Stimulated activated CD4-positive, alpha-beta T cell treated with anti-CD3 and anti-CD28 coated beads, Interleukin-4, amount 100 ng/mL, for 48 hours (primary cell): ENCODE measurements at places on chromosomes 13 and 19.
A peak's percentile ranks its signal among the peaks of the same experiment; 100 is the strongest.

DNA sequence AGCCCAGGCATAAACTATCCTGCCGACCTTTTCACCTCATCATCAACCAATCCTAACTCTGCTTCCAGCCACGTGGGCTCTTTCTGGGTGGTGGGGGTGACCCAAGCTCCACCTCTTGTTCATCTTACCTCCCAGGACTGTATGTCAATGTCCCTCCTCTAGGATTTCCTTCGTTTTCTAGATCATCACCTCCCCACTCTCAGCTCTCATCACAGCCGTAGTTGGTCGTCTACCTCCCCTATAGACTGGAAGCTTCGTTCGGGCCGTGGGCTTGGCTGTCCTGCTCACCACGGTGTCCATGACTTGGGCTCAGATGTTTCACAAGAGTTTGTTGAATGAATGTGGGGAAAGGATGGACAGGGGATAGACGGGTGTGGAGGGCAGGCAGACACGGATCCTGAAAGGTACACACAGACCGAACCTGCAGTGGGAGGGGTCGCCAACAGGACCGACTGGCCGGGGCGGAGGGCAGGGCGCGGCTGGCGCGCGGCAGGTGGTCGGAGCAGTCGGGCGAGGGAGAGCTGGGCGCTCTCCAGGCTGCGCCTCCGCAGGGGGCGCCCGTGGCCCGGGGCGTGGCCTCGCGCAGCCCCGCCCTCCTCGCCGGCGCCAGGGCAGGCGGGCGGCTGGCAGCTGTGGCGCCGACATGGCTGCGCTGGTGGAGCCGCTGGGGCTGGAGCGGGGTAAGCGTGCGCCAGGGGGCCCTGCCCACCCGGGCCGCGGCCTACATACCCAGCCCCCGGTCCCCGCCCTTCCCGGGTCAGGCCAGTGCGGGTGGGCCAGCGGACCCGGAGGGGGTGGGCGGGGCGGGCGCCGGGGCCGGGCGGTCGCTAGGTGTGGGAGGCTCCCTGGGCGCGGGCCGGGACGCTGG, at the start of gene LIN7B:
LIN7B (plus strand) TSS at position 609 of the 868 bp plus-strand sequence; CDS start at position 644, 35 bp downstream.
- DNase-seq = peak; percentile 56

GRCh38 chr19:29578349-29578748, 27.7 kb upstream of the POP4 start:
- no peak for DNase-seq

GRCh38 chr13:110457361-110457760, 104.2 kb downstream of the RAB20 start:
- no peak for DNase-seq

- DNase-seq = peak; percentile 83
Measured at GRCh38 chr19:37655689-37656371, 565 bp upstream of the ZFP30 start.

DNA sequence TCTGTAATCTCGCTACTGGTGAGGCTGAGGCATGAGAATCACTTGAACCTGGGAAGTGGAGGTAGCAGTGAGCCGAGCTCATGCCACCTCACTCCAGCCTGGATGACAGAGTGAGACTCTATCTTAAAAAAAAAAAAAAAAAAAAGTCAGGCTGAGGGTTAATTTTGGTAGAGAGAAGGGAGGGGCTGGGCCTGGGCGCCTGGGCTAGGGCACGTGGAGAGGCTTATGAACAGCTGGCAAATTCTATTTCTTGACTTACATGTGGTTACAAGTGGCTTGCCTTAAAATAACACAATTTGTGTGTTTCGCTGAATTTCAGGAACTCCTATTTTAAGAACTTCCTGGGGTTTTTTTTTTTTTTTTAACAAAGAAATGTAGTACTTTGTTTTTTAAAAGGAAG, 47.6 kb upstream of the MAP3K10 start:
- DNase-seq = no peak

- DNase-seq = no peak
Measured at GRCh38 chr19:4053423-4054324, 13.0 kb downstream of the ZBTB7A start.

- DNase-seq = no peak
Measured at GRCh38 chr13:71338070-71338469, 528.9 kb downstream of the DACH1 start.

DNA sequence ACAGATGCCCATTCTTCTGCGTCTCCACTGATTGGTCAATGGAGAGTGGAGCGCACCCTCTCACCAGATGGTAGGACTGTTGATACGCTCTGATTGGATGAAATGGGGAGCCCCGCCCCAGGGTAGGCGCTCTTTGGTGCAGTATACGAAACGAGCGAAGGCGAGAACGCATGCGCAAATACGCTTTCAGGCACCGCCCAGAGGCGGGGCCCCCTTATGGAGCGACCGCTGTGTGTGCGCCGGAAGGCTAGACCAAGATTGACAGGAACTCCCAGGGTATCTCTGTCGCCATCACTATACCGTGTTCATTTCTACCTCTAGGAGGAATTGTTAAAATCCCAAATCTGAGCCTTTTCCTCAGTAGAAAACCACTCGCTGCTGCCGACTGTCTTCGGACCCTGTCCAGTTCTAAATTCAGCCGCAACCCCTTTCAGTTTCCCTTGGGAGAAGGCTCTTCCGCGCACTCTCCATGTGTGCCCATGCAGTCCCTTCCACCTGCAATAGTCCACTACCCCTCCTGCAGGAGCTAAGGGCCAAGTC, 720 bp upstream of the HNRNPL start:
- no peak for DNase-seq

- DNase-seq = no peak
Measured at GRCh38 chr13:48885027-48885395, 90.7 kb upstream of the FNDC3A start.

- DNase-seq = no peak
Measured at GRCh38 chr13:22031702-22032286, 360.9 kb downstream of the FGF9 start.

DNA sequence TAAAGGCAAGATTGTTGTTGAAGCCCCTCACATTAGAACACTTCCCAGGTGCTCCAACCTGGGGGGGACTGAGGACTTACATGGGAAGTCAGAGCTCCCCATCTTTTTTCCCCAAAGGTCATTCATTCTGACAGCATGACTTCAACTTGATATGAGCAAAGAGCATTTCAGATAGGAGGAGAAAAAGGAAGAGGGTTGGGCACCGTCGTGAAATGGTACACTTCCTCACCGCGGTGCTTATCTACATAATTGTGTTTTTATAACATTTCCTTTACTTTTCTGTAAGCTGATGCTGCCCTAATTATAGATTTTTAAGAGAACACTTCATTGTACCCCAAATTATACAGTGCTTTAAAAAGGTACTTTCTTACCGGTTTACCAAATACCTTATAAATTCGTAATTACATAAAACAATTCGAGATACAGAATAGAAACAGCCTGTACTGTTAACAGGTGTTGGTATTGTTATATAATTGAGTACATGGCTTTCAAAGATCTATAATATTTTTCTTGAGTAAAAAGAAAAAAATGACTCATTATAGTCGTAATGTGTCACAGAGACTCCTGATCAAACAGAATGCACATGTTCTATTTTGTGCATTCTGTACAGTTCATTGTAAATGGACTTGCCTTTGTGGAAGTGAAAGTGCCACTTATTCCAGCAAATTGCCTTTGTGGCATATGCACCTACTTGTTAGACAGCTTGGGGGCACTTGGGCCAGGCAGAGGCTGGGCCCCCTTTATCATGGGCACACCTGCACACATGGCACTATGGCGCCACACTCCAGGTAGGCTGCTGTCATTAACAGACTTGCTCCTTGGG, 81.8 kb downstream of the GGACT start:
- DNase-seq = no peak

- DNase-seq = no peak
Measured at GRCh38 chr19:16249826-16250404, 52.2 kb downstream of the AP1M1 start.

- no peak for DNase-seq
Measured at GRCh38 chr13:46124531-46124966, 19.7 kb upstream of the CPB2 start.

- DNase-seq = no peak
Measured at GRCh38 chr13:43920965-43921674, 41.4 kb downstream of the LACC1 start.

- no peak for DNase-seq
Measured at GRCh38 chr13:27833206-27833605, 40.9 kb downstream of the GSX1 start.

GRCh38 chr13:81116461-81117282, 775.7 kb upstream of the SPRY2 start:
- no peak for DNase-seq

DNA sequence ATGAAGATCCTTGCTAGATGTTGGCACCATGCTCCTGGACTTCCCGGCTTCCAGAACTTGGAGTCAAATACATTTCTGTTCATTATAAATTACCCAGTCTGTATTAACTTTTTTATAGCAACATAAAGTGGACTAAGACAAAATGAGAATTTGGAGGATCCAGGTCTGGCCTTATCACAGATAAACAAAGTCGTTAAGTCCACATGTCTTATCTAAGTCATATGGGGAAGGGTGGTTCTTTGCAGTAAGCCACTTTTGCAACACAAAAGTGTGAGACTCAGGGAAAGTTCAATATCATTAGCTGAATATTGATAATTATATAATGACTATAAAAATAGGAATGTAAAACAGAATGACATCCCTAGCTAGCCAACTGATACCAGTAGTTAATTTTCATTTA, 91.6 kb upstream of the SIAH3 start:
- DNase-seq = no peak

- no peak for DNase-seq
Measured at GRCh38 chr19:33263325-33264023, 37.8 kb upstream of the SLC7A10 start.

DNA sequence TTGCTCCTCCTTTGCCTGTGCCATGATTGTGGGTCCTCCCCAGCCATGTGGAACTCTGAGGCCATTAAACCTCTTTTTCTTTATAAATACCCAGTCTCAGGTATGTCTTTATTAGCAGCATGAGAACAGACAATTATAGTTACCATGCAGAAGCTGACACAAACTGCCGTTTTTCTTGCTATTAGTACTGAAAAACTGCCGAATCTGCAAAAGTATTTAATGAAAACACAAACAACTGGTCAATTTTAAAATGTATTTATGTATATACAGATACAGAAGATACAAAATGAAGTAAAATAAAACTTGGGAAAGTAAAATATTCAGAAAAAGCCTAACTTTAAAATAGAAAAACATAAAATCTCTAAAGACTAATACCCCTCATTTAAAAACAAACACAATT, 206.3 kb downstream of the DIAPH3 start:
- DNase-seq = no peak

DNA sequence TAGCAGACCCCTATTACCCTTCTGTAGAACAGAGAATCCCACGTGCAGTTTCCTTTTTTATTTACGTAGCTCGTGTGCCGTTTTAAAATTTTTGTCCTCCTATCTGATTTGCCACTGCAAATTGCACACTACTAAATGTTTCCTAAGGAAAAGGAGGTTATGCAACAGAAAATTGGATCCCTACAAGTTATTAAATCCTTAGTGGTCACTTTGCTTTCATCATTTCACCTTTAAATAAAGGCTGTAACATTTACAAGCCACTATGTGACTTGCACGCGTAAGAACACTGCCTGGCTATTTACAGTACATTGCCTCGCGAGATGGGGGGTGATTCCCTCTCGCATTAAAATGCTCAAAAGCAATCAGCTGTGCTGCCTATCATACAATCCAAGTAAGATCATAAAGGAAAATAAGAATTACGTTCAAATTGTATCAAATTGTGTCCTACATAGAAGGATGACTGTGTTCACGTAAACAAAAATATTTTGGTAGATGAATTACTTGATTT, 525.6 kb downstream of the SUCLA2 start:
- no peak for DNase-seq

DNA sequence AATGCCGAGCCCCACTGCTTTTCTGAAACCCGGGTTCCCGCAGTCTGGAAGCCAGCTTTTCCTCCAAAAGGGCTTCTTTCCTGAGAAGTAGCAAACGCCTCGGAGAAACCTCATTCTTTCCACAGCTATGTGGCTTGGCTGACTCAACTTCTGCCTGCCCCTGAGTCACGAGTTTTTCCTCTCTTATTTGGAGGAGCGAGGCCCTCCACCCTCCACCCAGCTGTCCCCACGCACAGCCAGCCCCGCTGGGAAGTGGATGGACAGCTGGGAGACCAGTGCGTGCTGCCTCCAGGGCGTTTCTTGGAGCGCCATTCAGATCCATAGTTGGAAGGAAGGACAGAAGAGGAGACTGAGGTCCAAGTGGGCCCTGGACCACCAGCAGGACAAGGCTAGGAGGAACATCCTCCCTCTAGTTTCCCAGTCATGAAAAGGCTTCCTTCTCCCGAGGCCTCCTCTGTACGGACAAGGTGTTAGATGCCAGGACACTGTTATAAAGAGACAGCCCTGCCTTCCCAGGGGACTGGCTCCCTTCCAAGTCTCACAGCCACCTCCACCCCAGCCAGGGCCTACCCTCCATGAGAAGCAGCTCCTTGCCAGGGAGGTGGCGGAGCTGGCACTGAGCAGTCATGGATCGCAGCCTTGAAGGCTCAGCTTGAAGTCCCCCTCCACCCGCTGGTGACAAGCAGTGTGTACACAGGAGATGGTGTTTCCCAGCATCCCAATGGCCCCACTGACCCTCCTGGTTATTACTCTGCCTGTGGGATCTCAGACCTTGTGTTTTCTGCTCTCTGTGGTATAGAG, 2.5 kb upstream of the PLEKHF1 start:
- no peak for DNase-seq

- DNase-seq = no peak
Measured at GRCh38 chr13:105048677-105049076, 1486.8 kb downstream of the EFNB2 start.

DNA sequence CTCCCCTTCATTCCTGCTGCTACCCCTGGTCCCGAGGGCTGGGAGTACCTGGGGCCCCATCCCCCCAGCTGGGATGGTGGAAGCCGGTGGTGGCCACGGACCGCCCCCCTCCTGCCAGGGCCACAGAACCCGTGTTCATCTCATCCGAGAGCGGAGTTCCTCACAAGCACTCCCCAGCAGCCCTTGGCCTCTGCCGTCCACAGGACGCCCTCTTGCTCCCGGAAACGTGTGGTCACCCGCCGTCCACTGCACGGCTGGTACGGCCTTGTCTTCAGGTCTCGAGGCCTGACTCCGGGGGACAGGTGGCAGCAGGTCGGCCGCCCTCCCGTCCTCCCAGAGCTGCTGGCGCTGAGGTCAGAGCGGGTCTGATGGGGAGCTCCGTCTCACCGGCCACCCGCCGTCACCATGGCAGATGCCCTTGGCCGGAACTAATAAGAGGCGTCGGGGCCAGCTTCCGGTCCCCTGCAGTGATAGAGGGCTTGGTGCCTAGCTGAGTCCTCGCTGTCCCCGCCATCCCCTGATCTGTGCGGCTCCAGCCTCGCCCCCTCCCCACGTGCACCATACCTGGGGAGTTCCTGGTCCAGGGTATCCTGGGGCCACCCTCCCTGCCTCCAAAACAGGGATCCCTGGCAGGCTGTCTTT, 16.5 kb upstream of the CSNK1G2 start:
- DNase-seq = no peak

- no peak for DNase-seq
Measured at GRCh38 chr13:69903081-69903480, 204.5 kb upstream of the ATXN8OS start.

GRCh38 chr13:74443631-74444030, 309.4 kb upstream of the KLF12 start:
- no peak for DNase-seq

- DNase-seq = no peak
Measured at GRCh38 chr13:74651121-74651520, 516.9 kb upstream of the KLF12 start.
